ENCODE measurements at places on chromosomes 7 and 10. TPM values are rescaled to one million over a fixed set of nuclear protein-coding genes. Genes with fewer than 3 reads are reported as not detected.
A peak's percentile ranks its signal among the peaks of the same experiment; 100 is the strongest.

- DNase-seq, result no peak
Observed at GRCh38 chr10:36114913-36115312, 472.8 kb upstream of the FZD8 start.

- peak; percentile 56 for DNase-seq
Observed at GRCh38 chr10:58952747-58953466, 223.5 kb upstream of the PHYHIPL start.

DNA sequence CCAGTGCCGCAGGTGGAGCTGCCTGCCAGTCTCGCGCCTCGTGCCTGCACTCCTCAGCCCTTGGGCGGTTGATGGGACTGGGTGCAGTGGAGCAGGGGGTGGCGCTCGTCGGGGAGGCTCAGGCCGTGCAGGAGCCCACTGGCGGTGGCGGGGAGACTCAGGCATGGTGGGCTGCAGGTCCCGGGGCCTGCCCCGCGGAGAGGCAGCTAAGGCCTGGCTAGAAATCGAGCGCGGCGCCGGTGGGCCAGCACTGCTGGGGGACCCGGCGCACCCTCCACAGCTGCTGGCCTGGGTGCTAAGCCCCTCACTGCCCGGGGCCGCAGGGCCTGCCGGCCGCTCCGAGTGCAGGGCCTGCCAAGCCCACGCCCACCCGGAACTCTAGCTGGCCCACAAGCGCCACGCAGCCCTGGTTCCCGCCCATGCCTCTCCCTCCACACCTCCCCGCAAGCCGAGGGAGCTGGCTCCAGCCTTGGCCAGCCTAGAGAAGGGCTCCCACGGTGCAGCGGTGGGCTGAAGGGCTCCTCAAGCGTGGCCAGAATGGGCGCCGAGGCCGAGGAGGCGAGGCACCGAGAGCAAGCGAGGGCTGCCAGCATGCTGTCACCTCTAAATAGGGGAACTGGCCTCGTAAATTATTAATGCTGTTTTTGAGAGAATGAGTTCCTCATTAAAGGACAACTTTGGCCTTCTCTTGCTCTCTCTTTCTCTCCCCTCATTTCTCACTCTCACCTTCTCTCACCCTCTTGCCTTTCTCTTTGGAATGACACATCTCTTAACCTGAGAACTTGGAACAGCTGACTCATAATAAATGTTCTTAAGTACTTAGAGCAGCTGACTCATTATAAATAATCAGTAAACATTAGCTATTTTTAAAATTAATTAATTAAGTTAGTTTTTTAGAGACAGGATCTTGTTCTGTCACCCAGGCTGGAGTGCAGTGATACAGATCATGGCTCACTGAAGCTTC lies 4.9 kb downstream of the ACADSB start:
- DNase-seq, result peak; percentile 85

GRCh38 chr7:149773446-149774236 lies at the start of gene ZNF467:
TSS of gene ZNF467 (minus strand) at chr7:149773588. CDS start at chr7:149771032, 2,556 bp downstream.
- no peak for DNase-seq

- DNase-seq, result peak; percentile 60
Observed at GRCh38 chr10:31071232-31072005, 39.8 kb upstream of the ZNF438 start.

DNA sequence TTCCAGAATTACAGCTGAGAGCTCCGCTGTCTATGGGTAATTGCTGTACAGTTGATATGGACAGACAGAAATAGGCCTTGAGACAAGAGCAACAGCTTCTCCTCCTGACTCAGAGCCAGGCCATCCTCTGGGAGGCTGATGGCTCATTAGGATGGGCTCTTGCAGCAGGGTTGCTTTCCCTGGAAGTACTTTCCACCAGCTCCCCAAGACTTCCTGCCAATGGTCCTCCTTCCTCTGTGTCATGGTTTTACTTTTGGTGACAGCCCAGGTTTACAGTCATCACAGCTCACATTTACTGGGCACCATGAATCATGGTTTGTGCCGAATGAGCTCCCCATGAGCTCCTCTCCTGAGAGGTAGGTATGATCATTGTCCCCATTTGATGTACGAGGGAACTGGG lies 131.8 kb downstream of the HECW1 start:
- no peak for DNase-seq

DNA sequence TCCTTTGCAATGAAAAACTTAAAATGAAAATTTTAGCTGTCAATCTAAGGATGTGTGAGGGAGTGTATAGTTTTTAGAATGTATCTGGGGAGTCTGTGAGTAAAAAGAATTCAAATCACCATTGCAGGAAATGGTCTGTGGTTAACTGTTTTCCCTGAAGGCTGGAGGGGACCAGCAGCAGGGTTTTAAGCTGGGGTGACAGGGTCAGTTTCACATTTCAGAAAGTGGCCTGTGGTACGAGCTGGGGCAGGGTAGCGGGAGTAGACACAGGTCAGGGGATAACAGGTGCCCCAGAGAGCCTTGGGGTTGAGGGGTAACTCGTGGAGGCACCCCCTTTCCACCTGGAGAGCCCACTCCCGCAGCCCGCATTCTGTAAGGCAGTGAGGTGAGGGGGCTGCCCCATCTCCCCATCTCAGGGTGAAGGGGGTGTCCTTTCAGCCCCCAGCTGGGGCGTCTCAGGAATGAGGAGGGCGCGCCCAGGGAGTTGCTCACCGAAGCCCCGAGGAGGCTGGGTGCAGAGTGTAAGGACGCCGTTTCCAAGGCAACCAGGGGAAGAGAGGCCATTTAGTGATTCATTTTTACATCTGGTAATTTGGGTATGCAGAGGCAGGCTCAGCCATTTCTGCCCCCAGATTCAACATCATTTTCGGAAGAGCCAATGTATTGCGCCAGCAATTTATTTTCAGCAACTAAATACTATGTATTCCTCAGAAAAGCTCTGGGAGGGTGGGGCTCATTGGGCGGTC lies 168.9 kb downstream of the SLIT1 start:
- no peak for DNase-seq

- peak; percentile 3 for DNase-seq
Observed at GRCh38 chr7:15885678-15886077, 199.2 kb upstream of the MEOX2 start.

- no peak for DNase-seq
Observed at GRCh38 chr7:97022491-97023306, 1.9 kb downstream of the DLX5 start.

DNA sequence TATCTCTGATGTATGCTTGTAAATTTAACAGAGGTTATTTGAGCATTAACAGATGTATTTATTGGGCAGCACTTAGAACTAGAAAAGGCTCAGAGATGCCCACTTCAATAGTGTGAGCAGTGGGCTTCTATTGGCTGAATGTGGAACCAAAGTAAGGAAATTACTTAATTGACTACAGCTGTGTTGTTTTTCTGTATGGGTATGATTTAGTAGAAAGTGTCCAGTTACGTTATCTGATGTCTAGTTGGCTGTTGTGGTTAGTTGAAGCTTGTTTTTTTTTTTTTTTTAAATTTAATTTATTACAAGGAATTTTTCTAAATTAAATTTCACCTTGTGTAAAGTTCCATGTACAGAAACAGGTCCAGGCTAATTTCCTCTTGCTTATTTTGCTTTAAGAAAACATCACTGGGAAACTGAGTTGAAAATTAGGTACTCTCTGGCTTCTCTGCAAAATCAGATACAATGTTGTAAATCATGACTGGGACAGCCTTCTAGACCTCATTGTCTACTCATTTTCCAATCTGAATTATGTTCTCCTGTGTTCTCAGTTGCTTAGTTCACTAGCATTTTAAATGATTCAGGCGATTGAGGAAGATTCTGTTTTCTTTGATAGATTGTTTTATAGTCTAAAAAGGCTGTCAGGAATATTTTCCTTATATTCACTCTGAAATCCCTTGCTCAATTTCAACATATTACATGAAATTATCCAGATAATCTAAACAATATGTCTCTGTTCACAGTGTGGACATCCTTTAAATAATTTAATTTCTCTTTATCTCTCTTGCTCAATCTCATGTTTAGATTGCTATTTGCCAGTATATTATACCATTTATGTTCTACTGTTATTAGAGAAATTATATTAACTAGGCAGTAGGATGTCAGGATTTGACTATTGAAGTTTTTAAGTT lies 53.0 kb downstream of the PHF14 start:
- no peak for DNase-seq

GRCh38 chr10:126738001-126738400 lies 67.5 kb upstream of the C10orf90 start:
- no peak for DNase-seq

DNA sequence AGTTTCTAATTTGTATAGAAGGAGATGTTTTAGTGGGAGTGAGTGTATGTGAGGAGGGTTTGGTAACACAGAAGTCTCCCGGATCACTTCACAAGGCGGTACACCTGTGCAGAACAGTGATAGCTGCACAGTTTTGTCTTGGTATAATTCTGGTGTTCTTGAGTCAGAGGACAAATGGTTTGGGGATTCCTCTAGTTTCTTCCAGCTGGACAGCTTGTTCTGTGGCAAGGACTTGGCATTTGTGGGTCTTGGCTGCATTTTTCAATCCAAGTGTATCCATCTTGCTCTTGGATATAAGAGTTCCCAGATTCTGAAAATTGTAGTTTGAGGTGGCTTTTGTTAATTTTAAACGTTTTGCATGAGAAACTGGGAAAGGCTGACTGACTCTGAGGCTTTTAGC lies 135.7 kb downstream of the AHR start:
- no peak for DNase-seq

DNA sequence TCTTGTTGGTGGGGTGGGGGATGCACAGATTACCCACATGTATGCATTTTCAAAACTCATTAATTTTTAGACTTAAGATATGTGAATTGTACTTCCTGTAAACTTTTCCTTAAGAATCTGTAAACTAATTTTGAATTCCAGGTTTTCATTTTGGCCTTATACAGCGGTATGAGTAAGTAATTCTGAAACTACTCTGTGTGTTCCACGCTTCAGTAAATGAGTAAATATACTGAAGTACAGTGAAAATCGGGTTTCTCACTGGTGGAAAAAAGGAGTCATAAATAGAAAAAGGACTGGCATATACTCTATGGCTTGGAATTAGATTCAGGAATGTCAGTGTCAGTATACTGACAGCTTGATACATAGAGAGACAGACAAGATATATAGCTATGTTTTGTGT lies 72.8 kb downstream of the CTTNBP2 start:
- peak; percentile 80 for DNase-seq

DNA sequence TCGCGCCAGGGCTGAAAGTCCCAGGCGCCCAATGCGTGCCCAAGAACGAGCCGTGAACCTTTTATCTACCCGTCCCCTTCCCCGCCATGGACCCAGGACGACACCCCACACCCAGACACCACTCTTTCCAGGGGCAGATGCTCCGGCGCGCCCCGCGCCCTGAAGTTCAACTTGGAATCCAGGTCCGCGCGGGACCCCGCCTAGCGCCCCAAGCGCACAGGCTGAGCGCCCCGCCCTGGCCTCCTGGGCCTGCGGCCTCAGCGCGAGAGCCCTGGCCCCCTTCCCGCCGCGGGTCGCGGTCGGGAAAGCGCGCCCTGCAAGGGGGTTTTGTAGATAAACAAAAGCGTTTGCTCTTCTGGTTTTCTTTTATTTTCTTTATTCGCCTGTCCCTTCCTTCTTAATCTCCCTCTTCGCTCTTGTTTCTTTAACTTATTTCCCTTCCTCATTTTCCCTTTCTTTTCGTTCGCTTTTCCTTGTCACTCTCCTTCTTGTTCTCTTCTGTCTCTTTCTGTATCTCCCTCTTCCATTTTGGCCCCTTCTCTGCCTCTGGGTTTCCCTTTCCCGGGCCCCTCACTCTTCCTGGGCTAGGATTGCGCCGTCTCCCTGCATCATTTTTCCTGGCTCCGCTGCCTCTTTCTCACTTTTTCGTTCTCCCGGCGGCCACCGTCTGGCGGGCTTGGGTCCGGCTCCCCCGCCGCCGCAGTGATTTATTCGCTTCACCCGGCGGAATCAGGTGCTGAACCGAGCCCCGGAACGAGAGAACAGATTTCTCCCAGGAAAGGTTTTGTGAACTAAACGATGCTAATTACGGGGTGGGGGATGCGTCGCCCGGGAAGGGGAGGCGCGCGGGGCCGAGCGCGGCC lies 15.3 kb upstream of the PAX2 start:
- no peak for DNase-seq

DNA sequence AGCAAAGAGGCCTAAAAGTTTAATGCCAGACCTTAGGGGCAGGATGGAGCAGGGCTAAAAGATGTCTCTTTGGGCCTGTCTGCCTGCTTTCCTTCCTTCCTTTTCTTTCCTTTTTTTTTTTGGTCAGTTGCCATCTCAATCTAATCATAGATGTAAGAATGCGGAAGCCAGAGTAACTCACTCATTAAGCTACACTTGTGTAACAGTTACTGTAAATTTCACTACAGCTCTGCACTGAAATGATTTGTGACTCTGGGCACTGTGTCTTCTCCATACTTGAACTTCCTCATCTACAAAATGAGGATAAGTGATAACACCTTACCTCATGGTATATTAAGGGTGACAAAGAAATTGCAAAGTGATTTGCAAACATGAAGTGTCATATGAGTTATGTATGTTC lies 75.5 kb upstream of the AGK start:
- peak; percentile 31 for DNase-seq

Gene EMX2
- 15.9 TPM for total RNA-seq

Gene GPRIN2
- total RNA-seq, result 29.2 TPM

Gene CLIP2
- total RNA-seq, result 23.6 TPM

Gene PON2
- 172 TPM for total RNA-seq

Gene EDRF1
- total RNA-seq, result 23.2 TPM

Gene HMX2
- not detected for total RNA-seq

Gene GRB10
- 48.8 TPM for total RNA-seq

Gene PRF1
- total RNA-seq, result not detected
